Activated CD8-positive, alpha-beta memory T cell treated with anti-CD3 and anti-CD28 coated beads, Interleukin-2, amount 10 ng/mL, durations not matched to agents 7 days and 5 days (primary cell): ENCODE measurements at places on chromosomes 12 and 14. TPM values are rescaled to one million over a fixed set of nuclear protein-coding genes. Genes with fewer than 3 reads are reported as not detected.

Gene GPD1
- total RNA-seq: 0.30 TPM

Gene STK38L
- total RNA-seq: 29.4 TPM

- no peak overlapping the region for H3K27ac ChIP-seq
- no peak overlapping the region for H3K4me3 ChIP-seq
- H3K4me1 ChIP-seq: no peaks in the 10 kb centered on the region
- H3K27me3 ChIP-seq: no peaks in the 10 kb centered on the region
- DNase-seq: no peak
Measured at GRCh38 chr12:97756066-97756666, 293.6 kb downstream of the RMST start.

GRCh38 chr14:58659846-58660245, 22.1 kb downstream of the DACT1 start:
- no peak overlapping the region for H3K27ac ChIP-seq
- peaks cover 13% of the 10 kb centered on the region for H3K27me3 ChIP-seq
- H3K36me3 ChIP-seq: no peaks in the 10 kb centered on the region
- no peak for DNase-seq

DNA sequence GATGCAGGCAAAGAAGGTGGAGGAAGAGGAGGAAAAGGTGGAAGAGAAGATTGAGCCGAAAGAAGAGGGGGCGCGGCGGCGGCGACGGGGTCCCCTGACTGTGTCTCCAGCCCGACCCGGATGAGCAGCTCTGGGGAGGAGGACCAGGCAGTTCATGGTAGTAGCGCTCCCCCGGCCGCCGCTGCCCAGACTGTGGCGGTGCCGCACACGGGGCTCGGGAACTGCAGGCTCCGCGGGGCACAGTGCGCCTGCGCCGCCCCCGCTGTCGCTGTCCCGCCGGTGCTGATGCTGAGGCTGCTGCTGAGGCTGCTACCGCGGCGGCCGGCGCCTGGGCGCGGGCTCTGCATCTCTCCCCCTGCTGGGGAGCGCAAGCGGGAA, at the start of gene KCNH5:
Gene KCNH5 (minus strand): TSS at position 225 of the 378 bp plus-strand sequence. CDS start 272 bp downstream, outside the sequence.
- DNase-seq: no peak
- no peak within 1 kb of the TSS for H3K4me3 ChIP-seq
- H3K27me3 ChIP-seq: peaks cover 35% of the 10 kb centered on the region
- H3K4me1 ChIP-seq: no peaks in the 10 kb centered on the region
- no peaks in the 10 kb centered on the region for H3K36me3 ChIP-seq
